GM13977 (cell line): ENCODE measurements at places on chromosomes 4 and X.

DNA sequence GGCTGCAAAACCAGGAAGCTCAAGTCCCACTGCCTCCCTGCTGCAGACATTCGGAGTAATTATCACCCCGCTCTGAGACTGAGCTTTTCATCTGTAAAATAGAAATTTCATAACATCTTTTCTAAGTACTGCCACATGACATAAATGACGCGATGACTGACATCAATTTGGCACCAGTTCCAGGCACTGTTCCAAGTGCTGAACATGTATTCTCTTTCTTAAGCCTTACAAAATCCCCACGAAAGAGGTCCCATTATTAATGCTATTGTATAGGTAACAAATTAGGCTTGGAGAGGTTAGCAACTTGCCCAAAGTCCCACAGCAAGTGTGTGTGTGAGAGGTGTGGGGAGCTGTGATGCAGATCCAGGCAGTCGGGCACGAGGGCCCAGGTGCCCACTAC lies 56.4 kb downstream of the SLC2A9 start:
- DNase-seq: no peak

DNA sequence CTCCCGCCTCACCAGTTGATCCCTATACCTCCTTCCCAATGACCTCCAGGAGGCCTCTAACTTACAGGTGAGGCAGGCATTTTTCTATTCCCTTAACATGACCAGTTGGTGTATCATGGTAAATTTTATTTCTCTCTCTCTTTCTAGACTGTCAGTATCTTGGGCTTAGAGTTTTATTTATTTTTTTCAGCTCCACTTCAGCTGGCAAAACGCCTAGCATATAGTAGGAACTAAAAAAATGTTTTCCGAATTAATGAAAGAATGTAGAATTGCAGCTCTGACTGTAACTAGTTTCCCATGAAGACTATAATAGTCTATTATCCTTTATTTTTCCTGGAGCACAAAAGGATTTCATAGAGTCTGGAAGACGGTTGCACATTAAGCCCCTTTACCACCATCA lies 84.8 kb downstream of the PDE5A start:
- no peak for DNase-seq

DNA sequence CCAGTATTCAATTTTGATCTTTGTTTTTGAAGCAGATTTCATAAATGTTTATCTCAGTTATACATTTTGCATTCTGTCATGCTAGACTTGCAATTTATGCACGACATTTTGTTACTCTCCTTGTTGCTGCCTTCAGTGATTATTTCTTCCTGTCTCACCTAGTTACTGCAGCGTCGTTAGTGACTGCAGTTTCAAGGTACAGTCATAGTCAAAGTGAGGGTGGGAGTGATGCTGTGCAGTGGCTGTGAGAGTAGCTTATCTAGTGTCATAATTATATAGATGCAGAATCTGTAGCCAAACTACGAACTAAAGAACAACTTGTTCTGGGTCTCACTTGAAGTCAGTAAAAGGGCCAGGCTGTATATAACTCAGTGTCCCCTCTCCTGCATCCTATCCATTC lies 69.8 kb downstream of the GPR101 start:
- DNase-seq: no peak

DNA sequence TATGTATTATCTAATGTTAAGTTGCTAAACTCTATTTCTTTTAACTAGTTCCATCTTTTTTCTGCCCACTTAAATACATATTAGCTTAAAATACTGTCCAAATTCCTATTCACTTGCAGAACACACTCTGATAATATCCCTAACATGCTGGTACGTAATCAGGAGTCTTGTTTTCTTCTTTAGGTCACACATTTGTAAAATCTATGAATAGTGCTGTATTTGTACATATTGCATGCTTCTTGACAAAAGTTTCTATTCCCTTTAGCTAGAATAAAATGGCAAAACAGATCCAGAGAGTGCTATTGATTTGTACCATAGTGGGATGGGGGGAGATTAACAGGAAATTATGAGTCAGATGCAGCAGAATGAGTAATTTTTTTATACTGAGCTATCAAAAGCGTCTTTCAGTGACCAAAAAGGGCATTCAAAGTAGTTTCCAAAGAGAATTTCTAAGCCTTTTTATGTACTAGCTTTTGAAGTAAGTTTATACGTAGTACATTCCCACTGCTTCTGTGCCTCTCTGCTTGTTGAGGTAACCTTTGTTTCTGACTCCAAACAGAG lies 126.5 kb downstream of the PTPN13 start:
- no peak for DNase-seq

GRCh38 chr4:118759481-118759880 lies 74.3 kb downstream of the METTL14 start:
- DNase-seq: no peak

DNA sequence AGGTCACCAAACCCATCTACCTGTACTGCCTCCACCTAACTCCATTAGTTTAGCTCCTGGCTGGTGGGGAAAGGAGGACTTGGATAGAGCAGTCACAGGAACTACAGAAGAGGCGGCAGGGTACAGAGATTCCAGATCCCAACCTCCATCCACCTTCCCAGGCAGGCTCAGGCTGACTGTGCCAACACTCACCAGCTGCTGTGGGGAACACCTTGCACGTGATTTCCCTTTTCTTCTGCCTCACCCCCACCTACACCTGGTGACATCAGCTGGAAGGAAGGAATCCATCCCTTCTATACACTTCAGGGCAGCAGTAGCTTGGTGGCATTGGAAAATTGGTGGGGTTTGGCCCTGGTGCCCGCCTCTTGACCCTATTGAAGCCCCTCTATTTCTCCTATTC lies 41.5 kb downstream of the EFNB1 start:
- no peak for DNase-seq

GRCh38 chrX:30489323-30489722 lies 88.2 kb downstream of the TASL start:
- no peak for DNase-seq

GRCh38 chr4:123699880-123700771 lies 303.5 kb downstream of the SPRY1 start:
- no peak for DNase-seq

DNA sequence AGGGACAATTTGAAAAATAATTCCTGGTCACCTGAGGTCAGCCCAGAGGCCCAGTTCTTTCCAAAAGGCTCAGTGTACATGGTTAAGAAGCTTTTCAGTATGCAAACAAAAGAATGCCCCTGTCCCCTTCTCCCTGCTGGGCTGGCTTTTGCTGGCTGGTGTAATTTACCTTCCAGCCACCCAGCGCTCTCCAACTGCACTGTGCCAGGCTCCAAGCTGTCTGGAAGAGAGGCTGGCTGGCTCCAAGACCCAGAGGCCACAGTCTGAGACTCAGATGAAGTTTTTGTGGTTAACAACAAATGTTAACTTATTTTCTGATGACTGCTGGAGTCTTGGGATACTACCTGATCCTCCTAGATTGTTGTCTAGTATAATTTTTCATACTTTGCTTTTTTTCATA lies 11.9 kb upstream of the KIT start:
- no peak for DNase-seq

GRCh38 chr4:15361529-15361928 lies 66.3 kb upstream of the C1QTNF7 start:
- no peak for DNase-seq

GRCh38 chr4:54898056-54898562 lies 227.3 kb downstream of the KDR start:
- no peak for DNase-seq
